ENCODE measurements at places on chromosomes 12 and 14.

DNA sequence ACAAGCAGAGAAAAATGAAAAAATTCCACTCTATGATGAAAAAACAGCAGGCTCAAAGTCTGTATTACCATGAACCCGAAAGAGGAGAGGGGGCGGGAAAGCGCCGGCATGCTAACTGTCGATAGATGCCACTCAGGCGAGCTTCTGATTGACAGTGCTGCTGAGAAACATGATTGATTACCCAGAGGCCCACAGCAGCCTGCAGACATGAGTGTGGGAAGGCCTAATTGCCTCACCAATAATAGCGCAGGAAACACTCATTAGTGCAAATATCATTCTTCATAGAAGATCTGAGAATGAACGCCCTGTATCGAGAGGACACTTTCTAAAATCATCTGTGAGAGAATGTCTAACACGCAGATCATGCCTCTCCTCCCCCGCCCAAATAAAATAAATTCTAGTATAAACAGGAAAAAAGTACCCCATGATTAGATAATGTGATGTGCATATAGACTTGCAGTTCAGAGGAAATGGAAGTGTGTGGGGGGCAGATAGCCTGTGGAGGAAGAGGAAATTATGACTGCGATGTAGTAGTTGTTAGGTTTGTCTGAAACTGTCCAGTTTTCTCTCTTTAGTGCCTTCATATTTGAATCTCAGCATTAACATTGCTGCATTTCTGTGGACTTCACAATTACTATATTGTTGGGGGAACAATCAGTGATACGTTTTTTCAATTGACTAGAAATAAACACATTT, 15.6 kb downstream of the TPH2 start:
- DNase-seq, result no peak

GRCh38 chr12:78470354-78471195, 394.0 kb upstream of the SYT1 start:
- DNase-seq, result peak; percentile 11

DNA sequence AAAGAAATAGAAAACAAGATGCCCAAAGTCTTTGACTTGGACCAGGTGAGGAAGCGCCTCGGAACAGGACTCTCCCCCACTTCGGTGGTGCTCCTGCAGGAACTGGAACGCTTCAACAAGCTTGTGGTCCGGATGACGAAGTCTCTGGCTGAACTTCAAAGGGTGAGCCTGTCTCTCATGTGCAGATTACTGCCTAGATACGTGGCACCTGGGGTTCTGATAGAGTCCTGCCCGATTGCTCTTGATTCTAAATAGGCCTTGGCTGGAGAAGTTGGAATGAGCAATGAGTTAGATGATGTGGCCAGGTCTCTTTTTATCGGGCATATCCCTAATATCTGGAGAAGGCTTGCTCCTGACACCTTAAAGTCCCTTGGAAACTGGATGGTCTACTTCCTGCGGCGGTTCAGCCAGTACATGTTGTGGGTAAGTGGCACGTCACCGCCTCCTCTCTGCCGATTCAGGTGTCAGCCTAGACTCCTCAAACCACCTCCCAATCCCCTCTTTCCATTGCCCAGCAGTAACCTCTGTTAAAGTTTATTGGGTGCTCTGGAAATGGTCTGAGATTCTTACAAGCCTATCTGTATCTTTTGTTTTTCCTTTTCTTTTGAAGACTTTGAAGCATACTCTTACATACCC, 40.8 kb downstream of the CCDC92 start:
- DNase-seq, result no peak

GRCh38 chr12:55244309-55244708, at the start of gene OR6C74:
Gene OR6C74 (plus strand): TSS chr12:55244609. CDS start chr12:55247288, 2,679 bp downstream.
- DNase-seq, result no peak

- DNase-seq, result no peak
Observed at GRCh38 chr12:118058881-118059280, 2.1 kb downstream of the WSB2 start.

Data from NCI-H2081 treated with DMSO at 0.1 percent for 48 hours (cell line).